ENCODE measurements at places on chromosomes 2 and 18.

DNA sequence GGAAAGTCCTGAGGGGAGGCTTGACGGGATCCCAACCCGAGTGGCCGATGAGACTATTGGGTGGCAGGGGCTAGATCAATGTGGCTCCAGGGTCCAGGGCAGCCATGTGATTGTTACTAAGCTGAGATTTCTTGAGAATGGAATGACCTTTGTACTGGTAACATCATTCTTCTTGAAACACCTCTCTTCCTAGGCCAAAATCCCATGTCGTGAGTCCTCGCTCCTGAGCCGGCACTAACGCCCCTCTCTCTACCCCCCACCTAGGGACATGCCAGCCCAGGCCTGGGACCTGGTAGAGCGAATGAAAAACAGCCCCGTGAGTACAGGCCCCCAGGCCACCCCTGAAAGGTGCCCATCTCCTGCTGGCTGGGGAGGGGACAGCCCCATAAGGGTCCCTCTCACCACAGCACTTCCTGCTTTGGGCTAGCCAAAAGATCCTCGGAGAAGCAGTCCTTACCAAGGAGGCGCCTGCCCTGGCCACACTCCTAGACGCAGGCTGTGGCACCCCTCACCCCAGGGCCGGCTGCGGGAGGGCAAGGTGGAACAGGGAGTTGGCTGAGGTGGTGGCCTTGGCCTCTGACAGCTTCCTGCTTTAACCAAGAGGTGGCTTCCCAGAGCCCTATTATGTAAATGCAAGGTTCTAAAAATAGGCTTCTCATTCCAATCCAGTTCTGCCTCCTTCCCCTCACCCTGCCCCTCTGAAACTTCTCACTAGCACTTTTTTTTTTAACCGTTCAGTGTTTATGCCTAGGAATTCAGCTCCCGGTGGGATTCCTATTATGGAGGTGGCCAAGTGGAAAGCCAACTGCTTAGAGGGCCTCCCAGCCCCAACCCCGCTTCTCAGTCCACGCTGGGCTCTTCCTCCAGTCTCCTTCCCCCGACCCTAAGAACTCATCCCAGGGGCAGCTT lies 126.6 kb upstream of the PPP1CB start:
- DNase-seq: peak; percentile 58

DNA sequence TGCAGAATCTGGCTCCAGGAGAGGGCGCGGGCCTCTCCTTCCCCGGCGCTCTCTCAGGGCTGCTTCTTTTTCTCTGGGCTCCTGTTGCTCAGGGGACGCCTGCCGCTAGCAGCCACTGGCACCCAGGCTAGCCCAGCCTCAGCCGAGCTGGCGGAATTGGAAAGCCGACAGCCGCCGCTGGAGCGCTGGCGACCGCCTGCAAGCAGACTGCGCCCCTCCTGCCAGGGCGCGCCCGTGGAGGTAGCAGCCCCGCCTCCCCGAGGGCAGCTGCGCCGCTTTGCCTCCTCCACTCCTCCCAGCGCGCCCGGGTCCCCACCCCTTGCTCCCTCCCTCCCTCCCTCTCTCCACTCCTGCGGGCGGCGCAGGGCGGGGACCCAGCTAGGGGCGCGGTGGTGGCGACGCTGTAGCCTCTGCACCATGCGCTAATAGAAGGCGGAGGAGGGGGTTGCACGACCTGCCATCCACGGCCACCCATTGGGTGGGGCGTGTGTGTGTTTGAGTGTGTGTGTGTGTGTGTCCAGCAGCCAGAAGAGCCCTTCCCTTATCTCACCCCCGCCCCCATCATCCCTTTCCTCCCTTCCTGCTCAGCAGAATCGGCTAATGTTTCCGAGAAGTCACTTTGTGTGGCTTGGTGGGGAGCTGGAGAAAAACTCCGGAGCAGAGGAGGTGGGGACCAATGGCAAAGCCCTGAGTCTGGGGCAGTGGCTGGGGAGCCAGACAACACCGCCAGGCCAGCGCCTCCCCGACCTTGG lies at the start of gene SCN9A:
Gene SCN9A (minus strand): TSS at position 209 of the 752 bp plus-strand sequence. CDS start 64,188 bp downstream, outside the sequence.
- no peak for DNase-seq

GRCh38 chr2:191846515-191847476 lies at the start of gene CAVIN2:
Gene CAVIN2, minus strand, starts transcription at chr2:191847088. Its CDS starts 163 bp downstream, at chr2:191846925.
- DNase-seq: no peak

DNA sequence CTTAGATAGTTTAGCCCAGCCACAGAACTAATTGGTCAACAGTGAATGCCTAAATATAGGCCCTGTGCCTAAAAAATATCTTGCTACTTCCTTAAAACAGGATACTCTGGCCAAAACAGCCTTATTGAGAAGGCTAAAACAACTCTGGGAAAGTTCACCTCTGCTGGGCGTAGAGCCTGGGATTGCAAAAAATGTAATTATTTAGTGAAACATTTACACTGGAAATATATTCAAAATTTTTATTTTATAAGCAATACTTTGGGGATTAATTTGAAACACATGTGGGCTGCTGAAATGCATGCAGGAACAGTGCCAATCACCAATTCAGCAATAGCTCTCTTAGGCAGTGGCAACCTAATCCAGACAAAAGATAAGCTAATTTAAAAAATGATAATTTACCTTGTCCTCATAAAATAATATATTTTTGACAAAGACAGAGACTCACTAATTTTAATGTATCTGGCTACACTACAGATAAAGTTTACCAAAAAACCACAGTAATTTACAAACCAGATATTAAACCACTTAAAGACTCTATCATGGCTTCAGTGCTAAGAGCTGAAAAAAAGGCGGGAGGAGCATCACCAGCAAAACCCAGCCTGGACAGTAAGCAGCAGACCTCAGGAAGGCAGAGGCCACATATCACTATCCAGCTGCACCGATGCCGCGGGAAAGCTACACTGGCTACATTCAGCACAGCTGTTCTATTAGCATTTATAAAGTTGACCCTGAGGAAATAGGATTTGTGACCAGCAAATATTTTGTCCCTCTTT lies 18.5 kb downstream of the TRAK2 start:
- no peak for DNase-seq

GRCh38 chr2:211455216-211455841 lies 898.9 kb downstream of the CPS1 start:
- no peak for DNase-seq

GRCh38 chr18:49400398-49401072 lies 59.9 kb downstream of the DYM start:
- no peak for DNase-seq

GRCh38 chr2:218732761-218733158 lies 22.1 kb downstream of the TTLL4 start:
- no peak for DNase-seq

- no peak for DNase-seq
Observed at GRCh38 chr2:262117-262516, 1.7 kb downstream of the SH3YL1 start.

- no peak for DNase-seq
Observed at GRCh38 chr2:217856871-217857270, 145.9 kb downstream of the TNS1 start.

- no peak for DNase-seq
Observed at GRCh38 chr2:9004338-9005204, 1.1 kb upstream of the MBOAT2 start.

All from stimulated activated naive CD4-positive, alpha-beta T cell (primary cell).